Suppressor macrophage (primary cell): ENCODE measurements at places on chromosomes 4 and X.
A peak's percentile ranks its signal among the peaks of the same experiment; 100 is the strongest.

DNA sequence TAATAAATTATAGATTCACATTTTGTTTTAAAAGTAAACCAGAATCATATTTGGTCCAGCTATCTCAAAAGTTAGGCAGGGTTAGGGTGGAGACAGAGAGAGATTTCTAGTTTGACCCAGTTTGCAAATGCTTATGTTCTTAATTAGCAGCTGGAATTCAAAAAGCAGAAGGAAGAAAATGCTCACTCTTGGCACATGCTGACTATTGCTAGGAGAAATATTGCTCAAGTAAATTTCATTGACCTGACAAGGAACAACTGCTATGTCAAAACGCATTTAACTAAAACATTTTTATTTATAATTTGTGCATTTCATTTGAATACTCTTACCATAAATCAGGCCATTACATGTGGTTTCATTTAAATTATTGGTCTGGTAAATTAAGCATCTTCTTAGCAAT, 131.8 kb downstream of the GLRA3 start:
- DNase-seq: no peak

GRCh38 chr4:57607566-57608180, 497.5 kb upstream of the IGFBP7 start:
- DNase-seq: no peak

- DNase-seq: no peak
These were observed 47.8 kb downstream of the GAB1 start for GRCh38 chr4:143384381-143384994.

- DNase-seq: no peak
These were observed 43.6 kb downstream of the ANXA5 start for GRCh38 chr4:121653214-121653613.

- DNase-seq: peak; percentile 85
These were observed 94.2 kb downstream of the GPAT3 start for GRCh38 chr4:83629945-83630721.

DNA sequence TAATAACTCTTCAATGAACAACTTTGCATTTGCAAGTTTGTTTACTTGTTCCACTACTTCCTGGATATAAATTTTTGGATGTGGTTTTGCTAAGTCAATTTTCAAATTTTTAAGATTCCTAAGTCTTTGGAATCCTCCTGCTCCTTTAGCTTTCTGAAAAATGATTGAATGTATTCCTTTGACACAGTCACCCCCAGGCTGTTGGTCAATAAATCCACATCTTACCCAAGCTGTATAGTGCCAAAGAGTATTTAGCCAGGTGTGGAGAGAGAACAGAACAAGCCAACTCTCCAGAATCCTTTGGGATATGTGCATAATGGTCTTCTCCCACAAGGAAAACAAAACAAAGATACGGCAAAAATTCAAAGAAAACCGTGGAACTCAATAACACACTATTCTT, 56.9 kb upstream of the INTU start:
- DNase-seq: no peak

- DNase-seq: peak; percentile 53
These were observed 27.1 kb upstream of the MAPK10 start for GRCh38 chr4:86386817-86387415.

DNA sequence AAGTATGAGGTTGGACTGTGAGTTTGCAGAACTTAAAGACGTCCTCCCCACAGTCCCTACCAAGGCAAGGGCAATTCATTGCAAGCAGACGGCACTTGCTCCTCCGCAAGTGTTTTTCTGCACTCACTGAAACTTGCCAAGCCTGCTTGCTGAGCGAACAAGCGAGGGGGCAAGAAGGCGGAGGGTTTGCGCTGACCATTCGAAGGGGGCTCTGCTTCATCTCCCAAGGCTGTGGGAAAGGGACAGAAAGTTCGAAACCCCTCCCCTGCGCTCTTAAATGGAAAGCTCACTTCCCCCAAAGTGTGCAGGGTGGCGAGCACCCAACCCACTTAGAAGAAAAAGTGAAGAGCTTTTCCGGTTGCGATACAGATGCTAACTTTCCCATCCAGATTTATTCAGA, 1.4 kb downstream of the MID1 start:
- DNase-seq: no peak

- no peak for DNase-seq
These were observed 111.0 kb downstream of the ASB9 start for GRCh38 chrX:15158736-15159406.

DNA sequence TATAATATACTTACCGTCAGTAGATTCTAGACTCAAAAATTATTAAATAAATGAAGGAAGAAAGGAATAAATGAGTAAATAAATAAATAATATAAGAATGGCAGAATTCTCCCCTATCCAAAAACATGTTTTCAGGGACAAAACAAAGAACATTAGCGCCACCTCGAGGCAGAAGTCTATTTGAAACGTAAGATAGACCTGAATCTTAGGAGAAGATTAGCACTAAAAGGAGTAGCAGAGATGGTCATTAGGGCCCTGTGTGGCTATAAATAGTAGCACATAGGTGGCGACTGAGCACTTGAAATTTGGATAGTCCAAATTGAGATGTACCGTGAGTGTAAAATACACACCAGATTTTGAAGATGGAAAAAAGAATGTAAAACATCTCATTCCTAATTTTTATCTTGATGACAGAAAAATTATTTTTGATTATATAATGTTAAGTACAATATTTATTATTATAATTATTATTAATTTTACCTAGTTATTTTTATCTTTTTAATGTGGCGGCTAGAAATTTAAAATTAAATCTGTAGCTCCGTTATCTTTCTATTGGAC, 24.3 kb upstream of the SRD5A3 start:
- peak; percentile 95 for DNase-seq

DNA sequence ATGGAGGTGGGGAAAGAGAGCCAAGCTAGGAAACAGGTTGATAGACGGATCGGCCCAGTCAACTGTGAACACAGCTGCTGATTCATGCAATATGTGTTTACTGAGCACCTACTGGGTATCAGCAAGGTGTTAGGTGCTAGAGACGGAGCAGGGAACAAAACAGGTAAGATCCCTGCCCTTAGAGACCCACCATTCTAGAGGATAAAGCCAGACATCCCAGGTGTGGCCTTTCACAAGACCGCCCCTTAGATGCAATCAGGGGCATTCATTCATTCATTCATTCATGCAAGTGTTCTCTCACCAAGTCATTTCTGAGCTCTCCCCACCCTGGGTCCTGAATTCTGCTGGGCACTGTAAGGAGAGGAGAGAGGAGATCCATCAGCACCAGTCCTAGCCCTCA, 20.2 kb upstream of the MTM1 start:
- DNase-seq: no peak

- DNase-seq: no peak
These were observed 76.2 kb upstream of the ESX1 start for GRCh38 chrX:104330966-104331365.

GRCh38 chrX:44675362-44676024, 132.8 kb upstream of the FUNDC1 start:
- DNase-seq: no peak

DNA sequence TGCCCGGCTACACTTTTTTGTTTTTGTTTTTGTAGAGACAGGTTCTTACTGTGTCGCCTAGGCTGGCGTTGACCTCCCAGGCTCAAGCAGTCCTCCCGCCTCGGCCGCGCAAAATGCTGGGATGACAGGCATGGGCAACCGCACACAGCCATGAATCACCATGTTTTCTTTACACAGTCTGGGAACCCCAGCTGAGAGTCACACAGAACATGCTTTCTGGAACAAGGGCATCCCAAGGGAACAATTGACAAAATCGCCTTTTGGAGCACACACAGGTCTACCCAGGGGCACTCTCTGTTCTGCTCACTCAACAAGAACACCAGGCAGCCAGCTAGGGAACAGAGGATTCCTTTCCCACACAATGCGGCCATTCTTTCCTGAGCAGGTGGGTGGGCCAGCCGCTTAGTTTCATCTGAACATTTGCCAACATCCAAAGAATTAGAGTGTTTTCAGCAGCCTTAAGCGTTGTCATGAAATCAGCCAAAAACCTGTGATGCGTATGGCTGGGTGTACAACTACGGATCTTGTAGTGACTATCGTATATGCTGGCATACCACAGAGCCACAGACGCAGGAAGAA, 15.7 kb downstream of the PRKX start:
- DNase-seq: no peak
